Germinal center (tissue), 1 donor: ENCODE measurements at places on chromosomes 7 and 10.

GRCh38 chr10:133384071-133384470 is 5.0 kb downstream of the PAOX start:
- DNase-seq: no peak

- no peak for DNase-seq
Measured at GRCh38 chr7:2774280-2774679, 69.8 kb downstream of the GNA12 start.

- DNase-seq: no peak
Measured at GRCh38 chr7:46603296-46603752, 682.3 kb upstream of the IGFBP3 start.

- no peak for DNase-seq
Measured at GRCh38 chr10:113753020-113753692, 1.7 kb downstream of the PLEKHS1 start.

GRCh38 chr7:158868764-158869410 is 12.5 kb downstream of the DYNC2I1 start:
- no peak for DNase-seq

DNA sequence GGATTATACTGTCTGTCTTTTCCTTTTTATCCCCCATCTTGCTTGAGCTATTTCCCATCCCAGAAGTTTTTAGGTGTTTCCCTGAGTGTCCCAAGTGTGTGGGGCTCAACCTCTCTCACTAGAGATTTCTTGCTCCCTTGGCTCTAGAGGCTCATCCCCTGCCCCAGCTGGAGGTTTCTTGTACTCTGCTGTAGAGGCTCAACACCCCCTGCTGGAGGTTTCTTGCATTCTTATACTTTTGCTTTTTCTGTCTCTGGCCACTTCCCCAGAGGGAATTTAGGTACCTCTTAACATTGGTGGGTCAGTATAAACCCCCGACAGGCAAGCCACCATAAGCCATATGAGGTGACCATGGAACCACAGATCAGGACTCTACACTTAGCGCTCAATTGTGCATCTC is 114.2 kb upstream of the FAM3C start:
- no peak for DNase-seq

- no peak for DNase-seq
Measured at GRCh38 chr10:99788598-99789256, 6.3 kb downstream of the ABCC2 start.

DNA sequence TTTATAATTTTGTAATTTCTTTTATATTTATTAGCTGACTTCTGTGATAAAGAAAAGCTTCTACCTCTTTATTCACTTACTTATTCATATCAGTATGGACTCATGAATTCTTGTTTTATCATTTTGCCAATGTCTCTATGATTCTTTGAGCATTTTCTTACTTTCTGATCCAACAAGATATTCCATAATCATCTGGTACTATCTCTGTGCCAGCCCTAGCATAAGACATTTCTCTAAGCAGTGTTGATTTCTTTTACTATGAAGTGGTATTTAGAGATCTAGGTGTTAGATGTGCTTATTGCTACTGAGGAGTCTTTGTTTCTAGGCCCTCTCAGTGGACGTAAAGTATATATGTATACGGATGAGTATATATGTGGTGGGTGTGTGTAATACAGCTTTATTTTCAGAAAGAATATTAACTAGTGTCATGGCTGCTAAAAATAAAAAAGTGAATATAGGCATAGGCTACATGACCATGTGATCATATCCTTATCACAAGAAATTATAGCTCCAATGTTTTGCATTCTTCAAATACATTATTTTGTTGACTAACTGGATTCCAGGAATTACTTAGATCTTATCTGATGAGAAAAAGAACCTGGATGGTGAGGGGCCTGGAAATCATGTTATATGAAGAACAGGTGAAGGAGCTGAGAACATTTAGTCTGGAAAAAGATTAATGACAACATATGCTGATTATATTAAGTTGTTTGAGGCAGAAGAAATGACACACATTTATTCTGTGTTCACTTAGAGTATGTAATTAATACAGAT is 13.1 kb downstream of the PHTF2 start:
- DNase-seq: no peak

- DNase-seq: no peak
Measured at GRCh38 chr7:14085901-14086300, 96.4 kb upstream of the ETV1 start.

DNA sequence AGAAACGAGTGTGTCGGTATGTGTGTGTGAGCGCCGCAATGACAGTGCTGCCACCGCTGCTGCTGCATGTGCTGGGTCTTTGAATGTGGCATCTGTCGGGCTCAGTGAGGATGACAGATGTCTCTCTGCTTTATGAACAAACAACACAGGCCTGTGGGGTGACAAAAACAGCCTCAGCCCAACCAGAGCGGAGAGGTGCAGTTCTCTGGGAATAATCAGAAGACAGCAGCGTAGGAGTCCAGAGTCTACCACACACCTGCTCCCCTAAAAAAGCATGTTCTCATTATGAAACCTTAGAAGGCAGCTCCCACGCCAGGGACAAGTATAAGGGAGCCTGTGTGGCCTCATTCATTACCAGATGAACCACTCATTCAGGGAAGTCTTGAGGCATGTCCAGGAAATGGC is 278.3 kb downstream of the KCNMA1 start:
- DNase-seq: no peak

GRCh38 chr10:104056619-104057273 is 28.9 kb downstream of the COL17A1 start:
- DNase-seq: no peak

GRCh38 chr10:120945182-120945581 is 94.0 kb downstream of the WDR11 start:
- no peak for DNase-seq

DNA sequence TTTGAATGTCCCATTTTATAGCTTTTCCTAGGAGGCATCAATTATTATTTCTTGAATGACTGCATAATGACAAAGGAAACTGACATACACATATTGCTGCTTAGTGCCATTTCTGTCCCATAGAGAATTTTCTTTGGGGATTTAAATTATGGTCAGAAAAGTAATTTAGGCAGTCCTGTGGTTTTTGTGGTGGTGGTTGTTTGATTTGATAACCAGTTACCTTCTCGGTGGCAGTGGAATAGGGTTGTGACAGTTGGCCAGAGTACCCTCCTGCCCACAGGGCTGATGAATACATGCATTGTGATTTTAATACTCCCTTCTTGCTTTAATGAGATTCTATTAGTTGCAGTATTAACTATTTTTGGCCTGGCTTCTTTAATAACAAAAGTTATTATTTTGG is 6.6 kb upstream of the SGCE start:
- DNase-seq: no peak

GRCh38 chr10:123562811-123563580 is 103.2 kb upstream of the GPR26 start:
- no peak for DNase-seq

DNA sequence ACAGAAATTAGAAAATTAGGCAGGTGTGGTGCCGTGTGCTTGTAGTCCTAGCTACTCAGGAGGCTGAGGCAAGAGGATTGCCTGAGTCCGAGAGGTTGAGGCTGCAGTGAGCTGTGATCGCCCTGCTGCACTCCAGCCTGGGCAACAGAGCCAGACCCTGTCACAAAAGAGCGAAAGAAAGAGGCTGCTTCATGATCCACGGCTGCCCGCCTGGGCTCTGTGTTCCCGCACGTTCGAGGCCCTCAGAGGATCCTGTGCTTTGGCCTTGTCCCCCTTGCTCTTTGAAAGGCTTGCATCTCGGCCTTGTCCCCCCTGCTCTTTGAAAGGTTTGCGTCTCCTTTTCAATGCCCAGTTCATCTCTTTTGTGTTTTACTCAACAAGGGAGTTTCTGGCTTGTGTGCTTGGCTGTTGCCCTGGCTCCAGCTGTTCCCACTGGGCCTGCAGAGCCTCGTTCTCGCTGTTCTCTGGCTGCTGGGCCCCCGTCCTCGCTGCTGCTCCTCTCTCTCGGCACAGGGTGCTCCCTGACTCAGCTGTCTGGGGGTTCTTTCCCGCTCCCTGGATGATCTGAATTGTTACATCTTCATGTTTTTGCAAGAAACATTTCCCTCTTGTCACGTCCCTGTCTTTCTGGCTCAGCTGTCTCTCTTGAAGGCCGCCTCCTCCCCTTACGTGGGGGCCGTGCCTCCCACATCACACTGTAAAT is 45.1 kb upstream of the INPP5A start:
- no peak for DNase-seq

DNA sequence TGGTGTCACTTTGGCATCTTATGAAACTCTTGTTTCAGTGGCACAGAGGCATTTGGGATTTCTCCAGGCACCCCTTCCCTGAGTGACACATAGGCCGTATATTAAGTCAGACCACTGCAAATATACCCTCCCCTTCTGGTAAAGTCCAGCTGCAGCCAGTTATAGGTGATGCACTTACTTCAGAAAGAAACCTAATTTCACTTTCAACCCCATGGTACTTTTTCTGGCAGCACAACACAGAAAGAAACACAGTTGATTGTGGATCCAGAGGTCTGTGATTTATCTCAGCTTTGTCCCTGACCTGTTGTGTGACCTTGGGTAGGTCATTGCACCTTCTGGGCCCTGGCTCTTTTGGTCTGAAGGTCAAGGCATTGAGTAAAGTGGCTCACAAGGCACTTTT is 173.2 kb downstream of the BUB3 start:
- DNase-seq: no peak

- no peak for DNase-seq
Measured at GRCh38 chr7:50812841-50813475, 30.3 kb upstream of the GRB10 start.

- DNase-seq: no peak
Measured at GRCh38 chr10:70063418-70064098, 10.9 kb downstream of the MACROH2A2 start.
